ENCODE measurements at places on chromosomes 5 and 9.

- no peak for DNase-seq
These were observed 70.2 kb downstream of the BASP1 start for GRCh38 chr5:17287501-17288155.

DNA sequence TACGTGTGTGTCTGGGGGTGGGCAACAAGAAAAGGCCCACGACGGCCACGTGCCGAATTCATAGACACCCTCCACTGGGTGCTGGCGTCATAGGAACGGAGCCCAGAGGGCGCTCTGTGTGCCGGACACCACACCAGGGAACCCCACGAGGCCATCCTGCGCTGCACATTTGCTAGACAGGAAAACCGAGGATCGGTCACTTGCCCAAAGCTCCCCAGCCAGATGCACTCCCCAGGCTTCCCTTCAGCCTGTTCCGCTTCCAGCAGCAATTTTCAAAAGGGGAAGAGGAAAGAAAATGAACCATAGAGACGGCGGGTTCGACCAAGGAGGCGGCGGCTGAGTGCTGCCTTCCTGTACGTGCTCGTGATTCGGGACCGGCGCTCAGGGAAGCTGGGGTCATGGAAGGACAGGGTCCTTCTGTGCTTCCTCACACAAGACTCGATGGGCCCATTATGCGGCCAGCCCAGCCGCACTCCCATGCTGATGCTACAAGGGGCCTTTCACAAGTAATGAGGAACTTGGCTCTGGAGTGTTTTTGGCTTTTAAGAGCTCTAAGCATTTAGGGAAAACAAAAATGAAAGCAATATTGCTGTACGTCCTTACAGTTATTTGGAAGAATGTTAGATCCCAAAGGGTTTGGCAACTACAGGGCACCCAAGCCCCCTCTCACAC, 124.6 kb upstream of the SARDH start:
- peak; percentile 60 for DNase-seq

- no peak for DNase-seq
These were observed 7.7 kb downstream of the IL17B start for GRCh38 chr5:149371296-149371962.

GRCh38 chr9:110076894-110077725, 130.8 kb downstream of the C9orf152 start:
- no peak for DNase-seq

DNA sequence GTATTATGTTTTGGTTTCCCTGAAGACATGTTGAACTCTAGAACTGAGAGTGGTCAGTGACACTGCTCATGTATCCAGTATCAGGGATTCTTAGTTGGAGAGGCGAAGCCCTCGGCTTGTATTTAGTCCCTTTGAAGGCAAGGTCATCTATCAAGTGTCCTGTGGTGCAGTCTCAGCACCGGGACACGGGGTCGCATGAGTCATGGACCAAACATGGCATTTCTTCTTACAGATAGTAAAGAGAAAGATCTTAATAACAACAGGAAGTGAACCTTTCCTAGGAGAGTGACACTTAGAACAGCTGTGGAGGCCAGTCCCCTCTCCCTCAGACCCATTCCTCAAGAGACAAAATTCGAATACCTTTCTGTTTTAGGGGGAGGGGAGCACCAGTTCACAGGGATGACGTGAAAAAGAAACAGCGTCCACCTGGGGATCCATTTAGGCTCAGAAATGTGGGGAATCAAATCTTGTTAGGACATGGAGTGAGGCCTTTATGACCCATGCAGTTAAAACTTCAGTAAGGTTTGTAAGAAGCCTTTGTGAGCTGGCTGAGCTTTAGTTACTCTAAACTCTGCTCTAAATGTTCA, 86.5 kb downstream of the ADGRV1 start:
- DNase-seq = no peak

DNA sequence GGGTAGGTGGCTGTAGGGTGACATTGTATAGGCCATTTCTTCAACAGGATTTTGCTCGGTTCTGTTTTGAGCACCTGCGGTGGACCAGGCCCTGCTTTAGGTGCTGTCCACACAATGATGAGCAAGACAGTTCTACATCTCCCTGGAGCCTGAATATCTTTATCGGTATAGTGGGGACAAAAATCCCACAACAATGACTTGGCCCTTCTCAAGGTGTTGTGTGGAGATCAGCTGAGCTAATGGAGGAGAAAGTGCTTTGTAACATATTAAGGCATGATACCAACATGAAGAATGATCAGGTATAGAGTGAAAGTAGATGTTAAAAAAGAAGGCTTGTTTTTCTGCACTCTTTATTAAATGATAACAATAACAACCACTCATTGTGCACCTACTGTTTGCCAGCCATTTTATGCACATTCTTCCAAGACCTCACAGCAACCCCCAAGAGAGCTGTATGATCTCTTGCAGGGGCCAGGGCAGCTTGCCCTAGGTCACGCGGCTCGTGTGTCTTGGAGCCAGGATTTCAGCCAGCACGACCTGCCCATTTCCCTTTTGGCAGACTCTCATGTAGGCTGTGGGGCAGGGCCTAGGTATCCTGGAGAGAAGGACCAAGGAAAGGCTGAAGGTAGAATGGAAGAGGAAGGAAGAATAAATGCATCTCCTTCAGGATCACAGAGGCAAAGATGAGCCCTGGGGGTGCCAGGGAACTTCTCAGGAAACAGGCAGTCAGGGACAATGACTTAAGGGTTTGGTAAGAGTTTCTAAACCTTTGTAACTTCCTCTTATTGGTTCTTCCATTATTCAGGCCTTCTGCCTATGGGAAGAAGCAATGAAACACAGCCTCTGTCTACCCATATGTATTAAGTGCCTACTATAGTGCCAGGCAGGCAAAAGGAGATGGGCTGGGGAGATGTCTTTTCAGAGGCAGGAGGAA, 50.0 kb upstream of the PPARGC1B start:
- DNase-seq = no peak

DNA sequence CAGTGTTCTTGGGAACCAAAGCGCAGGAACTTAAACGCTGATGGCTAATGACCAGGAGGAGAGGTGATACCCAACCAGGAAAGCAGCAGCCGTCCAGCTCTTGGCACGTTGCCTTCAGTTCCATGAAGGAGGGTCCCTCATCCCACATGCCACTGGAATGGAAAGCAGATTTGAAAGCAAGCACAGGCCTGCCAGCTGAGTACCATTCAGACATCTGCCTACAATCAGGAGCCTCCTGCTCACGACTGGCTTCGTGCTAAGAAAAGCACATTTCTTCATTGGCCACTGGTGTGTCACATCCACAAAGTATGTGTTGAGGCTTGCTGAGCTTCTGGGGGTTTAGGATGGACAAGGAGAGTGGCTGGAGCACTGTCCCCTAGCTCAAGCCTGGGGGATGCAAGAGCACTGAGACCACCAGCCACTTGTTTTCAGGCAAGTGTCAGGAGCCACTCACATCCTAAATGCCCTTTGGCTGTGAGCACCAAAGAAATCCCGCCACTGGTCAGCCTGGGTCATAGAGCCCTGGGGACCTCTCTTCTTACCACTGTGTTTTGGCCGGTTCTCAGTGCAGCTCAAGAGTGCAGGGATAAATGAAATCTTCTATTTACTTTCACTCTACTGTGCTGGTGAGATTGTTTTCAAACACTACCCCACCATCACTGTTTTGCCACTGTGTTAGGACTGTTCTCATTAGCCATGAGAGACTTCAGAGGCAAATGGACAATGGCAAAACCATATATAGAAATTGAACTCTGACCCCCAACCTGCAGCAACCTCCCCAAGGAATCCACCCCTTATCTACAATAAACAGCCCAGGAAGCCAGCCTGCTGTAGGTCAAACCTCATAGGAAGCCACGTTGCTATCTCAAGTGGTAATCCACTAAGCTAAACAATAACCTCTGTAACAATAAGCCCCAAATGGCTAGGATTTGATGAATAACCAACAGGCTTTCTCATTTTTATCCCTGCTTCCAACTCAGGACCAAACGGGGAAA, 58.3 kb downstream of the MTX3 start:
- peak; percentile 46 for DNase-seq

DNA sequence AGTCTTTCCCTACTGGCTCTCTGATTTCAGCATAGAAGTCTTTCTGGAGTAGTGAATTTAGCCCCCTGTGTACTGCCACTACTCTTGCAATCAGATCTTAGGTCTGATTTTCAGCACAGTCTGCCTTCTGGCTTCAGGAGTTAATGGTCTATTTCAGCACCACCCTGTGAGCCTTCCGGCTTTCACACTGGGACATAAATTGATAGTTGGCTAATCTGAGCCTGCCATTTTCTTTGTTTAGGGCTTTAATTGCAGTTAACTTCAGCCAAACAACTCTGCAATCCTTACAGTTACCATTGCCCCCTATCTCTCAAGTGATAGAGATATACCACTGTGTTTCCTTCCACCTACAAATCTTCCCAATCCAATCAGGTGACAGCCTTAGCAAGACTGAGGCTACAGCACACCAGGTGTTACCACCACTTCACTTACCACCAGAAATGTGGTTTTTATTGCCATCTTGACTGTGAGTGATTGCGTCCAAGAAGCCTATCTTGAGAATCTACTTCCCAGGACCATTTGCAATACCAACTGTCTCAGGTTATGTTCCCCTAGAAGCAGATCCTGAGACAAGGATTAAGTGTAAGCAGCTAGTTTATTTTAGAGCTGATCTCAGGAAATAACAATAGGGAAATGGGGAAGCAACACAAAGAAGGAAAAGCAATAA, 51.9 kb upstream of the NEK6 start:
- DNase-seq = no peak

DNA sequence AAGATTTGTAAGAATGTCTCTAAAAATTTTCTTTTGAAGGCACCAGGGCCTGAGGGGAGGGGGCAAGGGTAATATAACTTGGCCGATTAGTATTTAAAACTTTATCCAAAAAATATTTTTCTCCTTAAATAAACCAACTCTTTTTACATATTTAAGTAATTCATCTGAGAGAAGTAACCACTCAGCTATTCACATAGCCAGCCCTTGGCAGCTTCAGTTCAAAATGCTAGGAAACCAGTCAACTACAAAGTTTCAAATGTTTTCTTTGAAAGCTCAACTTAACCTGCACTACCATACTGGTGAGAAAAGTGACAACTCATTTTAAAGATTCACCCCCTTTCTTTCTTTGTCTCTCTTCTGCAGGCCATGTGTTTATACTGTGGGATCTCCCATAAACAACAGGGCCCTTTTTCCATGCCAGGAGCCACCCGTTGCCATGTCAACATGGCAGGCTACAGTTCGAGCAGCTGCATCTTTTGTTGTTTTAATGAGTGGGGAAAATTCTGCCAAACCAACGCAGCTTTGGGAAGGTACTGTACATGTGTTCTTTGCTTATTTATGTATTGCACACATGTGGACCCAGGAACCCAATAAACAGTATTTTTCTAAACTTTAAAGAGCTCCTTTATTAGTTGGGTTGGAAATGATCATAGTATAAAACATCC, 46.3 kb downstream of the AOPEP start:
- DNase-seq = peak; percentile 67

All from right forelimb (tissue), 1 donor.